ENCODE measurements at places on chromosomes 7 and 10. TPM values are rescaled to one million over a fixed set of nuclear protein-coding genes. Genes with fewer than 3 reads are reported as not detected.

The RHOBTB1 gene
- 15.6 TPM for total RNA-seq

The MYL7 gene
- total RNA-seq: not detected

The NPFFR1 gene
- not detected for total RNA-seq

The UNCX gene
- not detected for total RNA-seq

The DDX50 gene
- 35.3 TPM for total RNA-seq

Measured in A549 treated with Hydrocortisone at 1 μM for 4 hours (cell line).